ENCODE measurements at places on chromosomes 1 and 21.

- DNase-seq = no peak
These were observed 16.9 kb upstream of the PWP2 start for GRCh38 chr21:44090325-44090724.

DNA sequence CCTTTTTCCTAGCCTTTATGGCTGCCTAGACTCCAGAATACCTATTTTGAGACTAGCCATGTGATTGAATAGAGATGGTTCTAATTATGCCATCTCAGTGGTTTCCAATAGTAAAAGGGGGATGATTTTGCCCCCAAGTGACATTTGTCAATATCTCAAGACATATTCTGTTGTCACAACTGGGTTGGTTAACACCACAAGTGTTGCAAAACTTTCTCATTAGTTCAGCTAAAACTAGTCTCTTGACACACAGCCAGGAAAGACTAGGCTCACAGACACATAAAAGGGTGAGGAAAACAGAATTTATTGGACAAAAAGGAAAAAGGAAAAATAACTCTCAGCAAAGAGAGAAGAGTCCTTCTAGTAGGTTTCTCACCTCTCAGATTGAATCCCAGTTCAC lies 39.9 kb upstream of the GBP5 start:
- no peak for DNase-seq

DNA sequence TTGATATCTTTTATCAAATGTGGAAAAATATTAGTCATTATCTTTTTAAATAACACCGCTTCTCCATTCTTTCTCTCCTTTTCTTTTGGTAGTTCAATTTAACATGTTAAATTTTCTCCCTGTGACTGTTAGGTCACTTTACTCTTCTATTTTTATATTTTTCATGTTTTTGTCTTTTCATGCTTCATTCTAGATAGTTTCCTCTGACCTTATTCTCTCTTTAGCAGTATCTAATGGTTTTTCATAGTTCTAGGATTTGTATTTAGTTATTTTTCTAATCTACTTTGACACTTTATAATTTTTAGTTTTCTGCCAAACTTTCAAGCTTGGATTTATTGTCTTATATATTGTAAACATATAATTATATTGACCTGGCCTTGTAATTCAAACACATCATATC lies 116.0 kb downstream of the RASAL2 start:
- no peak for DNase-seq

DNA sequence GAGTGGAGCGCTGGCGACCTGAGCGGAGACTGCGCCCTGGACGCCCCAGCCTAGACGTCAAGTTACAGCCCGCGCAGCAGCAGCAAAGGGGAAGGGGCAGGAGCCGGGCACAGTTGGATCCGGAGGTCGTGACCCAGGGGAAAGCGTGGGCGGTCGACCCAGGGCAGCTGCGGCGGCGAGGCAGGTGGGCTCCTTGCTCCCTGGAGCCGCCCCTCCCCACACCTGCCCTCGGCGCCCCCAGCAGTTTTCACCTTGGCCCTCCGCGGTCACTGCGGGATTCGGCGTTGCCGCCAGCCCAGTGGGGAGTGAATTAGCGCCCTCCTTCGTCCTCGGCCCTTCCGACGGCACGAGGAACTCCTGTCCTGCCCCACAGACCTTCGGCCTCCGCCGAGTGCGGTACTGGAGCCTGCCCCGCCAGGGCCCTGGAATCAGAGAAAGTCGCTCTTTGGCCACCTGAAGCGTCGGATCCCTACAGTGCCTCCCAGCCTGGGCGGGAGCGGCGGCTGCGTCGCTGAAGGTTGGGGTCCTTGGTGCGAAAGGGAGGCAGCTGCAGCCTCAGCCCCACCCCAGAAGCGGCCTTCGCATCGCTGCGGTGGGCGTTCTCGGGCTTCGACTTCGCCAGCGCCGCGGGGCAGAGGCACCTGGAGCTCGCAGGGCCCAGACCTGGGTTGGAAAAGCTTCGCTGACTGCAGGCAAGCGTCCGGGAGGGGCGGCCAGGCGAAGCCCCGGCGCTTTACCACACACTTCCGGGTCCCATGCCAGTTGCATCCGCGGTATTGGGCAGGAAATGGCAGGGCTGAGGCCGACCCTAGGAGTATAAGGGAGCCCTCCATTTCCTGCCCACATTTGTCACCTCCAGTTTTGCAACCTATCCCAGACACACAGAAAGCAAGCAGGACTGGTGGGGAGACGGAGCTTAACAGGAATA lies 4.2 kb downstream of the TFAP2E start:
- no peak for DNase-seq
